ENCODE measurements at places on chromosomes 4 and X.

DNA sequence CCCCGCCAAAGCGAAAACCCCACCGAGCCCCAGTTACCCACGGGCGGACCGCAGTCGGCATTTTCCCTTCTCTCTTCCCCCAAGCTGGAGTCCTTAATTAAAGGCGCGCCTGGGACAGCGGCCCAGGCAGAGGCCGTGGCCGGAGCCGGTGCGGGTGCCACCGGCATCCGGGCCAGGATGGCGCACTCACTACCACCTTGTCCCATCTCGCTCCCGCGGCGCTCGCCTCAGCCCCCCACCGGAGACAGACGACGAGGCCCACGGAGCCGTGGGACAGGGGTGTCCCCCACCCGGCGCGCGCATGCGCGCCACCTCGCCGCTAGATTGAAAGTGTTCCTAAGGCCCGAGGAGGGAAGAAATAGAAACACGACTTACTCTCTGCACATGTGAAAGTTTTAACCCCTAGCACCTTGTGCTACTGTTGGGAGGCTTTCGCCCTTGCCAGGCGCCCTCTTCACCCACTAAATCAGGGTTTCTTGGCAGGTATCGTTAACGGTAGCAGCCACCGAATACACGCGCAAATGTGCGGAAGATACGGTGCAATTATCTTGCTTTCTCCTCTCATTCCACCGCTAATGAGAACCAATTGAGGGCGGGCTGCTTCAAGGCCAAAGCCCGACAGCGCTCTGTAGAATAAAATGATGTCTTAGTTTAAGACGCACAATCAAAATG is 64.3 kb upstream of the CCDC160 start:
- DNase-seq, result no peak

DNA sequence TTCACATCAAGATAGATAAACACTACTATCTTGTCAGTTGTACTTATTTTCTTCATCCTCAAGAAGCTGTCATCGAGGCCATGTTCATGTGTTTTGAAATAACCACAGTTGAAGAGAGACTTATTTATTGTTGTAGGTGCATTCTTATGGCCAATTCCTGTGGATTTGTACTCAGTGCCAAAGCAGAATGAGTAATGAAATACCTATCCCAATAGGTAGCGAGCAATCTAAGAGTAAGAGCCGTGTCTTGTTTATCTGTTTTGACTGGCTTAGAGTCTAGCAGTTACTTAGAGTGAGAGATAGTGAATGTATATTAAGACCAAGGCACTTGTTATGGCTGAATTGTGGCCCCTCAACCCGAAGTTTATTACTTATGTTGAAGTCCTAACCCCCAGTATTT is 631.0 kb upstream of the SPANXN1 start:
- DNase-seq, result no peak

DNA sequence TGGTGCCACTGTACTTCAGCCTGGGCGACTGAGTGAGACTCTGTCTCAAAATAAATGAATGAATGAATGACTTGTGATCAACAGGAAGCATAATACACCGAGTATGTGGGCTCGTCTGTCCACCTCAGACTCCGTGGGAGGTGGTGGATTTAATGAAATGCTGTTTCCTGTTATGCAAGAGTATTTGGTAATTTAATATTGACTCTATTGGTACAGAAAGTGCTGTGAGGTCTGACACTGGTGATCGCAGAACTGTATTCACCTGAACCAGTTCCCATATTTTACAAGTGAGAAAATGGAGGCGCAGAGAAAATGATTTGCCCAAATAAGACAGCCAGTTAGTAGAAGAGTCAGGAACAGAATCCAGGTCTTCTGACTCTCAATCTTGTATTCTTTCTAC is 423.3 kb downstream of the RAPGEF2 start:
- no peak for DNase-seq

DNA sequence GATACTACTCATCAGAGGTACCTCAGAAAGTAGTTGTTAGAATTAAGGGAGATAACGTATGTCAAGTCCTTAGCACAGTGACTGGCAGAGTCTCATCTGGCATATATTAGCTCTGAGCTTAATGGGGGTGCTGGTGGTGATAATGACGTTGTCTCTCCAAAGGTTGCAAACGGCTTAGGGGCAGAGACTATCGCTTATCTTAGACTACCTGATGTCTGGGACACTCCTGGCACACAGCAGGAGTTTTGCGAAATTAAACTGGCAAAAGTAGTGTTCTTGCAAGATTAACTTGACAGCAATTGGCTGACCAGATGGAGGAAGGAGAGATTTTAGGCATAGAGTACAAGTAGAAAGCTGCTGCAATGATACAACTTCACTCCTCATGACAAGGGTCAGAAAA is 300.1 kb upstream of the FTHL17 start:
- DNase-seq, result no peak

GRCh38 chr4:169327951-169328350 is 57.2 kb upstream of the SH3RF1 start:
- DNase-seq, result no peak

GRCh38 chrX:68710870-68711576 is 63.6 kb downstream of the STARD8 start:
- DNase-seq, result peak; percentile 32

DNA sequence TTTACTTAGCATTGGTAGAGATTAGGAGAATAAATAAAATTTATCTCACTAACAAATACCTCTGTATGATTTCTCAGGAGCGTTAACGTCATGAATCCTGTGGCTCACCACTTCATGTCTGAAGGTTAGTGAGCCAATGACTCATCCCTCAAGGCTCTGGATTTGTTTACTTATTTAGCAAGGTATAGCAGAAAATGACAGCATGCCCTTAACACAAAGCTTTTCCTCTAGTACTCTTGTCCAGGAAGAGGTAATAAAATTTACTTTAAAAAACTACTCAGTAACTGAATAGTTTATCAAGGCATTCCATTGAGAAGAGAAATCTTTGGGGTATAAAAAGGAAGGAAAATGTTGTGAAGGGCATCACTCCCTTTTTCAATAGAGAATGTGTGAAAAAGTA is 823.8 kb downstream of the CCSER1 start:
- peak; percentile 45 for DNase-seq

DNA sequence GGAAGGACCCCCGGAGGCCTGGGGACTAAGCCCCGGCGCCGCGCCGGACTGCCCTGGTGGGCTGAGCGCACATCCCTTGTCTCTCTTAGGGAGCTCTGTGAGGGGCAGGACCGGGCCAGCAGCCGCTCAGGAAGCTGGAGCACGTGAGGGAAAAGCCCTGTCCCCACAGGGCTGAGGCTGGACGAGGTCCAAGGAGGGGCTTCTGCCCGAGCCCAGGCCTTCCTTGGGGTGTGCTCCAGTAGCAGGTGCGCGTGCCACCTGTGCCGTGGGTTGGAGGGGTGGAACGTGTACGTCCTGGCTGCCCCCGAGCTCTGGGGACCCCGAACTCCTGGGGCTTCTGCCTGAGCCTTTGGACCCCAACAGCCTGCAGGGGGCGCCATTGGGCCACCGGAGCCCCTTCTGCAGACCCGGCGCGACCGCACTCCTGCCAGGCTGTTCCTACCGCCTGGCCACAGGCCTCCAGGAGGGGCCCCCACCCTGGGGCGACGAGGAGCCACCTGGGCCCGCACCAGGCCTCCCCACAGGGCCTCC is 27.2 kb downstream of the TACC3 start:
- peak; percentile 39 for DNase-seq

DNA sequence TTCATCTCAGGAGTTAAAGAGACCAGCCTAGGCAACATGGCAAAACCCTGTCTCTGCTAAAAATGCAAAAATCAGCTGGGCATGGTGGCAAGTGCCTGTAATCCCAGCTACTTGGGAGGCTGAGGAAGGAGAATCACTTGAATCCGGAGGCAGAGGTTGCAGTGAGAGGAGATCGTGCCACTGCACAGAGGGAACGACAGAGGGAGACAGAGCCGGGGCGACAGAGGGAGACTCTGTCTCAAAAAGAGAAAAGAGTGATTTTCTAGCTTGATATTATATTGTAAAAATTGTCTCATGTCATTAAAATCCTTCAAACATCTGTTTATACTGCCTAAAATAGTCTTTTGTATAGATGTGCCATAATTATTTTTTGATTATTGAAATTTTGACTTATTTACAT is 225.4 kb upstream of the AGA start:
- DNase-seq, result no peak
